Bronchial epithelial cell (primary cell): ENCODE measurements at places on chromosomes 12 and 14.

DNA sequence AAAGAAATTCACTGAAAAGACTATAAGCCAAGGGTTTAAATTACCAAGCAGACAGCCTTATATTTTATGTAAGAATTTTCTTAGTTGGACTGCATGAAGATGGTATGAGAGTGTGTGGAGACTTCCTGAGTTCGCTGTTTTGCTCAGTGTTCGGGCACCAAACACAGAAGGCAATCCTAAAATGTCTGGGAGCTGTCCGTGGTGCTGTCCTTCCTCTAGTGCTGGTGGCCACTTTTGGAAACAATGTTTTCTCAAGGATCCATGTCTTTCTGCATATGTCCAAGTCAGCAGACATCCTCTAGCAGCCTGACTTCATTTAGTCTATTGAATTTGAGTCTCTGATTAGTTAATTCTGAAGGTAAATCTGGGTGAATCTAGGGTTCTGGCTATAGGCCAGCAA lies 135.8 kb downstream of the SLC8A3 start:
- peak; percentile 21 for DNase-seq

GRCh38 chr14:20775043-20775442 lies 6.0 kb upstream of the RNASE6 start:
- no peak for DNase-seq

- no peak for DNase-seq
Observed at GRCh38 chr12:2664721-2665577, 129.8 kb upstream of the FKBP4 start.

DNA sequence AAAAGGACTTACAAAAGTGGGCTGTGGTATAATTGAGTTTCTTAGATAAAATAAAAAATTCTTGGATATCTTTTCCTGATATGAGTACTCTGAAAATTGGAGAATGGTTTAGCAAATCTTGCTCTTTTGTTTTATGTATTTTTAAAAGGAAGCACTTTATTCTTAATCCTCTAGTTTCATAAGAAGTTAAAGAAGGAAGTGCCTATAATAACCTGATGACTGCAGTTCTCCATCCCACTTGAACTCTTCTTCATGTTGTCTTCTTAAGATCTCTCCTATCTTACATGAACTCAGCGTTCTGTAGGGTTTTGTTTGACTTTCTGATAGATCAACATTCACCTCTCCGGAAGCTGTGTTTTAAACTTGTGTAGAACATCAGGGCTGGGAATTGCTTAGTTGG lies 271.0 kb downstream of the ERC1 start:
- DNase-seq: no peak

GRCh38 chr14:101810897-101811621 lies 49.5 kb downstream of the PPP2R5C start:
- peak; percentile 85 for DNase-seq

DNA sequence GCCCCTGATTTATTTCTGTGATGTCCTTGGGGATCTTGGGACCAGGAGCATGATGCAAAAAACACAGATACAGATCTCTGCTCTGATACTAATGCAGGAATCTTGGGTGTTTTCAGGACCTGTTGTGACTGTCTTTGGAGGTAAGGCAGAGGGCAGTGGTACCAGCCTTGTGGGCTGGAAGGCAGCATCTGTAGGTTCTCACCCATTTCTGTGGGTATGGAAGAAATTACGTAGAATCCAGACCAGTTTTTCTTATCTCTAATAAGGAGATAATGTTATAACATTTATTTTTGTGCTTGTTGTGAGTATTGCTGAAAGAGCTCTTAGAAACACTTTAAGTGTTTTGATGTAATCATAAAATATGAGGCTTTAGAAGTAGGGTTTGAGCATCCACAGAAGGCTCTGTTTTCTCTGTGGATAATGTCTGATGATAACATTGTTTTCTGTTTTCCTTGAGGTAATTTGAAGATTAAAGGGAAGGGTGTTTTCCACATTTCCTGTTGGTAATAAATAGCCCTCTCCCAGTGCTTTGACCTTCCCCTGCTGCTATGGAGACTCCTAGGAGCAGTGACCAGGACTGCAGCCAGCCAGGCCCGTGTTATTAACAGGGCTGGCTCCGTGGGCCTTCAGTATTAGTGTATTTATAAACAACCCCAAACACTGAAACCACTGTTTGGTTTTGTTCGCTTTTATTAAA lies 9.4 kb upstream of the DCP1B start:
- no peak for DNase-seq

- DNase-seq: no peak
Observed at GRCh38 chr12:98894412-98895085, 249.5 kb downstream of the APAF1 start.

DNA sequence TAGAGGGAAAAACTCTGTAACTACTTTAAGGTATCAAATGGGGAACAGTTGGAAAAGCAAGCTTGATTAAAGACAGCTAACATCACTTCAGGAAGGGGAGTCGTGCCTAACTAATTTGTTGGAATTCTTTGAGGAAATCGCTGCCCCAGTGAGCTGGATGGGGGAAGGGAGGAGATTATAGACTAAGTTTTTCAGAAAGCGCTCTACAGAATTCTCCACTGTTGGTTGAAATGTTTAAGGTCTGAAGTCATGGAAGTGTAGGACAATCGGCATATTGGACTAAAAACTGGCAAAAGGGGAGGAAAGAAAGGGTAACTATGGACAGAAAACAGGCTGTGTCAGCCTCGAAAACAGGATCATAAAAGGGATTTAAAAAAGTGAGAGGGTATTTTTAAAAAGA lies 229.9 kb upstream of the HMGA2 start:
- no peak for DNase-seq

- no peak for DNase-seq
Observed at GRCh38 chr12:68455691-68456345, 123.7 kb upstream of the MDM1 start.
